Effector memory CD4-positive, alpha-beta T cell (primary cell): ENCODE measurements at places on chromosomes 16 and 17.

- no peak for DNase-seq
Measured at GRCh38 chr17:17382065-17382459, 78.9 kb downstream of the NT5M start.

GRCh38 chr17:62057696-62058095 is 7.4 kb downstream of the MED13 start:
- no peak for DNase-seq

DNA sequence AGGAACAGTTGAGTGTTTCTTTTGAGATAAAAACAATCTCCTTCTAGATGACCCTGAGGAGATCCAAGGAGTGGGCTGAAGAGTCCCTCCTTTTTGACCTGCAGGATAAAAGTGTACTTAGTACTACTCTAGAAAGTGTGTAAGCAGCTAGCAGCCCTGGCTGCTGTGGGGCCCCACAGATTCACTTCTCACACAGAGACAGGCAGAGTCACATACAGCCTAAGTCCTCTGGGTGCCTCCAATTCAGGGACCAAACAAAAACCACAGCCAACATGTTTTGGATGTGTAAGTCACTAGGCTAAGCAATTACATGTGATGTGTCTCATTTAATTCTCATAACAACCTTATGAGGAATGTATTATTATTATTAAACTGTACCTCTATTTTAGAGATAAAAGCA is 97.1 kb downstream of the TMEM100 start:
- no peak for DNase-seq

- no peak for DNase-seq
Measured at GRCh38 chr16:1592446-1592845, 19.4 kb downstream of the IFT140 start.

DNA sequence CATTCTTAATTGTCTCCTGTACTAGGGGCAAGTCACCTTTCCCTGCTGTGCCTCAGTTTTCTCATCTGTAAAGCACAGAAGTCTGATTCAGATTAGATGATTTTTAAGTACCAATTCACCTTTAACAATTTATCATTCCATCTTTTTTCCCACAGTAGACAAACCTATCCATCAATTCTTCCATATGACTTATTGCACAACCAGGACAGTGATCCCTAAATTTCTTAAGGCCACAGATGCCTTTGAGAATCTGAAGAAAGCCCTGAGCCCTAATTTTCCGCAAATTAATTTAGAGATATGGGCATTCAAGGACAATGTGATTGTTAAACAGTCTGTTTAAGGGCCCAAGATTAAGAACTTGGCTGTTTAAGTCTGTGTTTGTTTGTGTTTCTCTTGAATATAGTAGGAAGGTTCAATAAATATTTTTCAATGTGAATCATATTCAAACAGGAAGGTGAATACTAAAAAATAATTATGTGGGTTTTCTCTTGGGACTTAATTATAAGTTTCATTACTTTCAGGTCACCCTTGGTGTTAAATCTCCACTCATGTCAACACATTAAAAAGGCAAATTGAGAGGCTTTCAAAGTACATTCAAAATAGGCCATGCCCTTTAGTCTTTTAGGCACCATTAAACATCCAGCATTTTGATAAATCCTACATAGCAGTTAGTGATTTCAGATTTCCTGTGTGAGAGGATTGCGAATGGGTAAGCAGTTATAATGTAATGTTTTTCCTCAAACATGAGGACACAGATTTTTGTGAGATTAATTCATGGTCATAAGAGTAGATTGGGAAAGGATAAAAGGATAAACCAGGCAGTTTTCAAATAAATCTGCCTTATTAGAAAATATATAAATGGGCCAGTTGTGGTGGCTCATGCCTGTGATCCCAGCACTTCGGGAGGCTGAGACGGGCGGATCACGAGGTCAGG is 34.9 kb upstream of the MMD start:
- DNase-seq: no peak

GRCh38 chr16:14668556-14669223 is 25.4 kb downstream of the PLA2G10 start:
- no peak for DNase-seq

DNA sequence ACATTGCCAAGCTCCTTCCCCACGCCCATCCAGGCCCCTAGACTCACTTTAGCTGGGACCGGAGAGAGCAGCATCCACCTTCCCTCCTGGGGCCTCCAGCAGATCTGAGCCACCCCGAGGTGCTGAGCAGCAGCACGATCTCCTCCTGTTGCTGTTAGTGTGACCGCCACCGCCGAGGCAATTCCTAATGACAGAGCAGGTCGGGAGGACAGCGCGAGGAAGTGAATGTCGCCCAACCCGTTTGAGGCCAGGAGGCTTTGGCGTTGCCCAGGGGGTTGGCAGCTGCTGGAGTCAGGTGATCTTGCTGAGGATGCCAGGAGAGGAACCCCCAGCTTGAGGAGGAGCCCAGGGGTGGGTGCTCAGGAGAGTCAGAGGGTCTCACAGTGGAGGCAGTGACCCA is at the start of gene RNF222:
RNF222 (minus strand) TSS at position 192 of the 400 bp plus-strand sequence. CDS start 4,366 bp downstream, outside the sequence.
- no peak for DNase-seq
